D721Med (cell line): ENCODE measurements at places on chromosomes 6 and 20.

DNA sequence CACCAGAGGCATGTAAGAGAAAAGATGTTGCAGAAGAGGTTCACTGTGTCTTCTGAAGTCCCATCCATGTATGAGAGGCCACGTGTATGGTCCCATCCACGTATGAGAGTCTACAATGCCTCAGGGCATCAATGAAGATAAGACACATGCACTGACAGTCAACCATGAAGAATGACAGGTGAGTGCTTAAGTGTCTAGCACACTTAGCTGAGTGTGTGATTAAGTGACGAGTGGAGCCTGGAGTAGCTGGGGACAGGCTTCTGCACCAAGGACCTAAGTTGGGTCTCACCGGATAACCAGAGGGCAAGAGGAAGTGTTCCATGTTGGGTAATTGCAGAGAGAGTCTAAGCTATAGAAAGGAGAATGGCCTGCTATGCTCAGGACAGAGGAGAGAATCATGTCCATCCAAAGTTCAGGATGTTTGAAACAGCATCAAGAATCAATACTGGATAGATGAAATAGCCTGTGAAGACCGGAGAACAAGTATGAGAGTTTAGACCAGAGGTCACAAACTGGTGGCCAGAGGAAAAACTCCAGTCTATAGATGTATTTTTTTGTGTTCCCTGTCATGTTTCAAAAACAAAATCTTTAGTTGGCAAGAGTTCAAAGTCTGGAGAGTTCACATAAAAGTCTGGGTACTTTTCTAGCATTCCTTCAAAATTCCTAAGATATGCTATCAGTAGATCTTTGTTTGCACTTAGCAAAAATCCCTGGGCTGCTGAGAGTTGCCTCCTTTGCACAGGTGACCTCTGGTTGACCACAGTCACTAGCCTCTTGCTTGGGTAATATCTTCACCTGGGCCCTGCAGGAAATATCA lies 165.8 kb downstream of the KIF16B start:
- DNase-seq: no peak

DNA sequence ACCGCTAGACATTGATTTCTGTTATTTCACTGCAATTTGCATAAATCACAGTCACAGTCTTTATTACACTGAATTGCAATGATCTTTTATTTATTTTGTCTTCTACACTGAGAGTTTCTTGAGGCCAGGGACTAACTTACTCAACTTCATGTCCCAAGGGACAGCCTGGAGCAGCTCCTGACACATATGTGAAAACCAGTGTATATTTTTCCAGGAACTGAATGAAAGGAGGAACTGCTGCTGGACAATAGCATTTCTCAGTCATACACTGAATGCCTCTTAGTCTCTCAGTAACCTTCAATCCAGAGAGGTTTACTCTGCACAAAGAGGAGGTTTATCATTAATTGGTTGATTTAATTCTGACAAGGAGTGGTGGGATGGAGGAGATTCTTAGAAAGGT lies 5.9 kb downstream of the F13A1 start:
- no peak for DNase-seq

DNA sequence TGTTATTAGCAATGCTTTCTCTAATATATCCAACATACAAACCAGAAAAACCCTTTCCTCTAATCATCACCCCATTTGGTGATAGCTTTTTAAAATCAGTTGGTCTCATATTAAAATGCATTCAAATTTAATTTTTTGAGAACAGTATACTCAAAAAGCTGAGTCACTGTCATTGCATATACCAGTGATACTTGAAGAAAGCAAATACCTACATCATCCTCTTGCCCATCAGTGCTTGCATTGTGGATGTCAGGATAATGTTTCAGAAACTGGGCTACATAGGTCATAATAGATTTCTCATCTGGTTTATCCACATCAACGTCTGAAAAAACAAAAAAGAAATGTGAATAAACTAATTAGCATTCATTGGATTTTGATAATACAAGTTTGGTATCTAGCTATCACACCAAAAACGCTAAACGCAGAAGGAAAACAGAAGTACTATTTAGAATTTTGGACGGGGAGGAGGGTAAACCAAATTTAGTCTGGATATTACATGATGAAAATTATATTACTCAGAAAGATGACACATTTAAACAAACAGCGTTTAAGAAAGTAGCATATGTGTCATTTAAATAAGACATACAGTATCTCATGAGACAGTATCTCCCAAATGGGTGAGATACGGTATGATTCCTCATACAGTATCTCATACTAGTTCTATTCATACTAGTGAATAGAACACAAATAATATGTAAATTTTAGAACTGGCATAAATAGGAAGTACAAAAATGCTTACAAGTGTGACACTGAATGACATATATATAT lies 134.6 kb downstream of the SYNE1 start:
- DNase-seq: no peak

- no peak for DNase-seq
Measured at GRCh38 chr6:71346334-71346694, 57.7 kb downstream of the OGFRL1 start.

DNA sequence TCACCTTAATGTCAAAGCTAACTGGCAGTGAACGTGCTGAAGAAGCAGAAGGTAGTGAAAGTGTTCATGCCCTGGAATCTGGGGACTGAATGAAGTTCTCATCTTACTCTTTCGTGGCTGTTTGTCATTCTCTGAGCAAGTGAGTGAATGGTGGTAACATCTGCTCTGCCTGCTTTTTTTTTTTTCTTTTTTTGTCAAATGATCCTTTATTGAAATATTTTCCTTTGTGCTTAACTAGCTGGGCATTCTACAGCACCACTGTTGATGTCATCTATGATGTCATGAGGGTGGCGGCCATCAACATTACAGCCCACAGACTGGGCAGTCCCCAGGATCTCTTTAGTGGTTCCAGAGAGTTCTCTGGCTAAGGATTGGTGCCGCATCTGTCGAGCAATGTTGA lies 65.2 kb downstream of the RIN2 start:
- DNase-seq: no peak

- DNase-seq: no peak
Measured at GRCh38 chr20:1182106-1182505, 2.7 kb downstream of the TMEM74B start.

DNA sequence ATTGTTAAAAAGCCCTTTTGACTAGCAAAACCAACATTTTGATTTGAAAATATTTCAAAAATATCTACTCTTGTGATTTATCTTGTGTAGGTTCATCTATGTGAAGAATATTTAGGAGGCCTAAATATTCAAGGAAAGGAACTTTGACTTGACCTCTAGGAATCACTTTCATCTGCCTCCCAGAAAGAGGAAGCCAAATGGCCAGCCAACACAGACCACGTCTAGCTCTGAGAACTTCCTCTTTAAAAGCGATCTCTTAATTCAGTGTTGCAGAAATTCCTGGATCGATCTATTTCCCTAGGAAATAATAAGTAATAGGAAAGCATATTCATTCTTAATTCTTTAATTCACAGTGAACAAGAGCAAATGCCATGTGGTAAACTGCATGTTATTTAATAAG lies 9.6 kb upstream of the MOXD1 start:
- no peak for DNase-seq

DNA sequence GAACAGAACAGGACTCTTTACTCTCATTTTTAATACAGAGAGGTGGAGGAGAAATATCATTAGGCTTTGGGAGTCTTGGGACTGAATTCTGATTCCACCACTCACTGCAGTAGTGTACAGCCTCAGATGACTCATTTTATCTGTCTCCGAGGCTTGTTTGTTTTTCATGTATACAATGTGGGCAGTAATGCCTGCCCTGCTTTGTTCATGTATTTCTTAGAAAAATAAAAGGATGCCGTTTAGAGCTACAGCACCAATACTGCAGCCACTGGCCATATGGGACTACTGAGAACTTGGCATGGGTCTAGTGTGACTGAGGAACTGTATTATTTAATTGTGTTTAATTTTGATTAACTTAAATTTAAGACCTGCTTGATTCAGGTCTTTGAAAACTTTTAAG lies 41.2 kb upstream of the JAG1 start:
- no peak for DNase-seq

GRCh38 chr6:122746688-122747087 lies 32.8 kb upstream of the FABP7 start:
- no peak for DNase-seq

DNA sequence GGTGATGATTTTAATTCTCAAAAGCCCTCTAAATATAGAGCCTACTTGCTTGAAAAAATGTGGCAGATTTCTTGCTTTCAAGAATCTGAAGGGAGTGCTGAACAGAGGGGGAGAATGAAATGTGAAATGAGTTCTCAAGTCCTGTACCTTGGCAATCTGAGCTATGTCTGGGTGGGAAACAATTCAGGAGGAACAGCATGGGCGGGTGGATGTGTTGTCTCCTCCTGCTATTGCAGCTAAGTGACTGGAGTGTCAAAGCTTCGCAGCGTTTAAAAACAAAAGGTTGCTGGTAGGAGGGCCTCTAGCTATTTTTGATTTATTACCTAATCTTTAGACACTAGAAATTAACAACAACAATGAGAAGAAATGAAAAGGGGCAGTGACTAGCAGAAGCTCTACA lies 102.5 kb upstream of the ARG1 start:
- no peak for DNase-seq

DNA sequence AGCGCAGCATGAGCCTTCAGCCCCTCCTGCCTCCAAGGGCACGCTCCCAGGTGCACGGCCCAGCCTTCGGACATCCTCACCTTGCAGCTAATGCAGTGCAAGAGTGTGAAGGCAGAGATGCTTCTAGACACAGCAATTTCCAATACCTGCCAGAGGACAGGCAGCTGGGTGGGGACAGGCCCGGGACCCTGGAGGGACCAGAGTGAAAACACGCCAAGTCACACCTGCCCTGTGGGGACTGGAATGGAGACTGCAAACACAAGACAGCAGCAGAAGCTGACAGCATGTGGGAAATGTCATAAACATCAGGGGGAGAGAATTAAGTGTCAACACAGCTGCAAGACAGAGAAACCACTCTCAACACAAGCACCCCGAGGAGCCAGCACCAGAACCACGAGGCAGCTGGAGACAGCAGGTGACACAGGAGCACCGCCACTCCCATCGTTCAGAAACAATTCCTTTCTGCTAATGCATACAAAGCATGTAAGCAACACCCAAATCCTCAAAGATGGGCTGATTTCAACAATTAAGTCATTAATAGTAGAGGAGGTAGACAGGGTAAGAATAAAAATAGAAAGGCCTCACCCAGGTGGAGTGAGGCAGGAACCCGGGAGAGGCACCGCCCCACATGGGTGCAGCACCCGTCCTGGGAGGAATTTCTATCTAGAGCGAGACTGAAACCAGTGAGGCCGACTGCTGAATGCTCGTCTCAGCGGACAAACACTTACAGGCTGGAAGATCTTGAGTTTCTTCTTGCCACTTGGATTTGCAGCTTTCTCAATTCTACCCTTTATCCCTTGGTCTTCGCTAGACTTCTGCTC lies 17.1 kb downstream of the DIDO1 start:
- DNase-seq: no peak
